NCI-H1694 (cell line): ENCODE measurements at places on chromosomes 5 and 9.

- peak; percentile 24 for DNase-seq
Measured at GRCh38 chr5:149381986-149382338, 2.9 kb upstream of the IL17B start.

DNA sequence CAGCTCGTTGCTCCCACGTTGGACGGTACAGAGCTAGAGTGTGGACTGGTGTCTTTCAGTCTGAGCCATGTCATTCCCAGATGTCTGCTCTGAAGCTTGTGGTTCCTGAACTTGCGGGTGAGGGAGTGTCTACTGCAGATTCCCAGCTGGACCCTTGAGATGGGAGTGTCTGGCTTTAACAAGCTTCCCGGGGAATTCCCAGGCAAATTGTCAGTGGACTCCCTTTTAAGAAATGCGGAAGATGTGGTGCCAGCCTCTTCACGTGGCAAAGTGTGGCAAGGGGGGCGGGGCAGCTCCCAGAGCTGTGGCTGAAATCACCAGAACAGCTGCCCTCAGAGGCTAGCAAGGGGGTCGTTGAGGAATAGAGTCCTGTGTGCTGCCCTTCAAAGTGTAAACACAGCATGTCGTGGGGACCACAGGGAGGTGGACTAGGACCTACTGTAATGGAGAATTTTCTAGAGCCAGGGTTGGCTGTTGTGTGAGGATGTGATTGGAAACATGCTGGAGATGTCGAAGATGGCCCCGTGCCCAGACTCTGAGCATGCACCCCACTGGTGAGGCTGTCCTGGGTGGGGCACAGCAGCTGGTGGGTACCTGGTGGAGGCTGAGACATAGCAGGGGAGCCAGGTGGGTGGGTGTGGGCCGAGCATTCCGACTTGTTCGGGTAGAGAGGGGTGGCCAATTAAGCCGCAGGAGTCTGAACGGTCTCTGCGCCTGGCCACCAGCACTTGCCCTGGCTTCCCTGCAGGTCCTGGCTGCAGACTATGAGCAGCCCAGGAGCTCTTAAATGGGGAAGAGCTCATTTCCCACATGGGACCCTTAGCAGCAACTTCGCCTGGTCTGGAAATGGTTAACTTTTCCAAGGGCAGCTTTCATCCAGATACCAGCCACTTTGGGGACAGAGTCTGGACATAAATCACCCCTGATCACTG, 37.4 kb downstream of the PRRX2 start:
- no peak for DNase-seq

DNA sequence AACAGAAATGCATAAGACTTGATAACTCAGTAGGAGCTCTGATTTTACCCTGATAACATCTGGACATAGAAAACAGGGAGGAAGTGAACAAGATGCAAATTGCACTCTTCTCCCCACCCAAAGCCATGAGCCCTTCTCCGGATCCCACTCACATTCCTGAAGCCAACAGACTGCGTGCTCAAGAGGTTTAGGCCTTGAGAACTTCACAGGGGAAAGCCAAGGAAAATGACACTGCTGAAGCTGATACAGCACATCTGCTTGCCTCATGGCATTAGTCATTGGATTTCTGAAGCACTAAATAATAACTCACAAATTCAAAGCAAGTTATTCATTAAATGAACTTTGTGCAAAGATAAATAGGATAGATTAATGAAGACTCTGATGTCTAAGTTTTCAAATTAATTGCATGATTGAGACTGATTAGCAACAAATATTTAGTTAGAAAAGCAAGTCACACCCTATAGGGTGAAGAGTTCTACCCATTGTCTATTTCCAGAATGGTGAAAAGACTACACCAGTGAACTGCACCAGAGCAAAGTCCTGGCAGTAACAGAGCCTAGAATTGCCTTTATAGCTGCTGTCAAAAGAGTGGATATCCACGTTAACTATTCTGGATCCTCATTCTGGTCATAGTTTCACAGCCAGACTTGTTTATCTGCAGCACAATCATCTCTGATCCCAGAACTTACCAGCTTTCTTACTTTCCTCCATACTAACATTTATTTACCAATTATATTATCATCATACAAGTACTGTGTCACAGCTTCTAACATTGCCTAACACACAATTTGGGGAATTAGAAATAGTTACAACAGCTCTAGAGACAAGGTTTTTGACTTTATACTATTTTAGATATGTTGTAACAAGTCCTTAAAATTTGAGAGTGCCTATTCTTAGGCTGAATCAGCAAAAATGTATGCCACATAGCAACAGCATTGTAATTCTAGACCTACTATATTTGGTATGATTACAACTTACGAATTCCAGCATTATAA, 432.1 kb upstream of the RGMB start:
- no peak for DNase-seq

GRCh38 chr5:175444060-175444904, at the start of gene DRD1:
TSS of gene DRD1 (minus strand) at chr5:175444182. CDS start at chr5:175443099, 1,083 bp downstream.
- no peak for DNase-seq

DNA sequence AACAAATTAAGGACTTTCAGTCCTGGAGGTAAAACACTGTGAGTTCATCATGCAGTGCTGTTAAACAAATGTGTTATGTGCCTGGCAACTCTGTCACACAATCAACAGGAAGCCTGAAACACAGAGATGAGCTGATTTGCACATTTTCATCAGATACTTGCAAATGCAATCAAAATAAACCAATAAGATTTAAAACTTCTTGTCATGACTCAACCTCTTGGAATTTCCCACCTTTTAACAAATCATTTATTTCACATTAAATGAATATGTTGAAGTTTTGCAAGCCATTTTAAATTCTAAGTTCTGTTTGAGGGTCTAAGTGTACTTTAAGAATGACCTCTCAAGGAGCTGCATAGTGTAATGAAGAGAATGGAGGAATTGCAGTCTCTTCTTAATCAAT, 64.4 kb downstream of the ANXA1 start:
- DNase-seq, result no peak

DNA sequence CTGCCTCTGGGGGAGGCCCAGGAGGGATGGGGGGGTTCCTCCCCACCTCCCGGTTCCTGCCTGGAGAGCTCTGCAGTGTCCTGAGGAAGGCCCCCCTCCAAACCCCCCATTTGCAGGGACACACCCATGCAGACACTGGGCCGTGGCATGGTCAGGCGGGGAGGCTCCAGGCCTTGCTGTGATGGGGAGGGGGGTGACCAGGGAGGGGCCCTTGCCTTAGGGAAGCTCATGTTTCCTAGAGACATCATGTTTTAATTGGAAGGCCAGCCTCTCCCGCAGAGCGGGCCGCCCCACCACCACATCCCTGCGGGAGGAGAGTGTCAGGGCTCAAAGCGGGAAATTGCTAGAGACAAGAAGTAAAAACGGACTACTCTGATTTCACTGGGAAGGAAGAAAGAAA, 12.0 kb downstream of the PRRX2 start:
- no peak for DNase-seq

DNA sequence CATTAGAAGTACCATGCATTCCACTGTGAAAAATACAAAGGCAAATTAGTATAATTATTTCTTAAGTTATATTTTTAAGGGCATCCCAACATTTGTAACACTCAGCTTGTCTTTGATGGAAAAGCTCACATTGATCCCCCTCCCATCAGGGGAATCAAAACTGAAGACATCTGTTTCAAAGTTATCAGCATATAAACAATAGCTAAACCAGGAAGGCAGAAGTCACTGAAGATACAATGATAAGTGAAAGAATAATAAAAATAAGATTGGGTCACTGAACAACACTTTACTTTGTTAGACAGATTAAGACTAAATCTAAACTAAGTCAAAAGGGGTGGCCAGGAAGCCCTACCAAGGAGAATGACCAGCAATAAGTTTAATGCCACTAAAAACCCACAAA, 801.9 kb upstream of the ACO1 start:
- DNase-seq, result no peak

GRCh38 chr9:120876842-120877240, at the start of gene PHF19:
TSS of gene PHF19 (minus strand) at chr9:120877188. CDS start at chr9:120874741, 2,447 bp downstream.
- DNase-seq, result no peak

DNA sequence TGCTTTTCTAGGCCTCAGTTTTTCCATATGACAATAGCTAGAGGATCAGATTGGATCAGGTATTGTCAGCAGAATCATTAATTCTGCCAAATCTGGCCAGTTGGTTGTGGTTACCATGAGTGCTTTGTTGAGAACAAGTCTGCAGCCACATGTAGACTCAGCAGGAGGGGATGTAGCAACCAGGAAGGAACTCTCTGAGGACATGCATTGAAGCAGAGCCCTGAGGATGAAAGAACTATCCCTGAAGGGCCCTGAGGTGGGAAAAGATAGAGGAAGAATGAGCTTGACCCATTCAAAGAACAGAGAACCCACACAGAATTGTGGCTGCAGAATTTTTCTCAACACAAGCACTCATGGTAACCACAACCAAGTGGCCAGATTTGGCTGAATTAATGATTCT, 60.1 kb upstream of the AFAP1L1 start:
- DNase-seq, result no peak
